ENCODE measurements at places on chromosomes 6 and 20.

GRCh38 chr20:47183367-47183766, 173.1 kb downstream of the ZMYND8 start:
- DNase-seq = no peak

DNA sequence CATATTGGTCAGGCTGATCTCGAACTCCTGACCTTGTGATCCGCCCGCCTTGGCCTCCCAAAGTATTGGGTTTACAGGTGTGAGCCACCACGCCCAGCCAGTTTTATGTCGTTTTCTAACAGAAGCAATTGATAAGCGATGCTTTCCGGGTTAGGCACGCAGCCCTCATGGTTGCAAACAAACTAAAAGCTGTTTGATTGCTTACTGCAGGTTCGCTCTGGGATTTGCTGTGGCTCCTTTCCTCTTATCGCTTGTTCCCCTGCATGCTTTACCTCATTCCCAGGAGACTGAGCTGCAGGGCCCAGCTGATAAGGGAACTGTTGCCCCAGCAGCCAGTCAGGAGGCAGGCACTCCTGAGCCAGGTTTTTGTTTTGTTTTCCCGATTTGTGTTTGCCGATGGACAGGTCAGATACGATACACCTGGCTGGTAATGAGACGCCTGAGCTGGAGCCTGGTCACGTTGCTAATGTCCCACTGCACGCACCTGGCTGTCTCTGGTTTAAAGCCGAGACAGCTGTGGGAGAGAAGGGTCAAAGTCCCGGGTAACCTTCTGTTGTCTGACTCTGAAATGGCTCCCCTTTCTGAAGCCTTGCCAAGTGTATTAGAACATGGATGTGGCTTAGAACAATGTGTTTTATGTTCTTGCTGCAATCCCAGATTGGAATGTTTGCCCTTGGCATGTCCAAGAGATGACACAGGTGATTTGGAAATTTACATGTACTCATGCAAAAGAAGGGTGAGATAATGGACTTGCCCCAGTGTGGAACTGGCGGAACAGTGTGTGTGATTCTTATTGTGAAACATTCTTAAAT, 19.9 kb downstream of the DSP start:
- DNase-seq = no peak

DNA sequence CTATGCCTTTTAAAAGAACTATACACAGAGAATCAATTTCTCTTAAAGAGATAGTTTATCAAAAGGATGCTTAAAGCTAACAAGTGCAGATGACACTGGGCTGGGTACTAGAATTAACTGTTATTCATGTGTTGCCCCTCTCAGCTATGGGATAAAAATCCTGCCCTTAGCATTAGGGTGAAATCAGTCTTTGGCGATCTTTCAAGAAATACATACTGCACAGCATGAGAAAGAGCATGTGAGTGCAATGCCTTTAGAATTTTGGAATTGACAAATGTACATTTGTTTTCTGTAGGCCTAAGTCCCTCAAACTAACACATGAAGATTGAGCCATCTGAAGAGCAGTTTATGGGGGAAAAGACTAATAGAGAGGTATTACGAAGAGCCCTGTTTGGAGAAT, 115.4 kb downstream of the ZFP64 start:
- DNase-seq = no peak

DNA sequence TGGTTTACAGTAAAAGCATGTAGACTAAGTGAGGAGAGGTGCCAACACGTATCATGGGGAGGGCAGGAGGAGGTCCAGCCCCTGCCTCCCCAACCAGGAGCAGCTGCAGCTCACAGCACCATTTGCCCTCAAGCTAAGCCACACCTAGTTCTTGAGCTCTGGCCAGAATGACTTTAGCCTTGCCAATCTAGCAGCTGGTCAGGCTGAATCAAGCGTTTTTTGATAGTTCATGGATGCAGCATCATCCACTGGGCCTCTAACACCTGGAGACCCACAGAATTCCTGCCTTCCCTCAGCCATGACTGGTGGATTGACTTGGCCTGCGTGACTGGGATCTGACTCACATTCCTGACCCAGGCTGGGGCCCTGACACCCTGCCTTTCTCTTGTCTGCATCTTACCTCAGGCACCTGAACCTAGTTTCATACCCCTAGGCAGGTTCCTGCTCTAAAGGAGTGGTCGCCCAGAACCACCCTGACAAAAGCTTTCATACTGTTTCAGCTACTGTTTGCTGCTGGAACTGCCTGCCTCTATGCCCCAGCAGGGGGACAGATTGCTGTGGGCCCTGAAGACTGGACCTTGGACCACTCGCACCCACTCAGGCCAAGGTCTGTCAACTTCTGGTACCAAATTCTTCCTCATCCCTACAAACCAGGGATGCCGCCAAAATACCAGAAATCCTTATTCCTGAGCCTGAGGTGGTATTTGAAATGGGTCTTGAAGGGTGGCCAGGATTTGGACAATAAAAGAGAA, 122.3 kb downstream of the QRSL1 start:
- DNase-seq = no peak

DNA sequence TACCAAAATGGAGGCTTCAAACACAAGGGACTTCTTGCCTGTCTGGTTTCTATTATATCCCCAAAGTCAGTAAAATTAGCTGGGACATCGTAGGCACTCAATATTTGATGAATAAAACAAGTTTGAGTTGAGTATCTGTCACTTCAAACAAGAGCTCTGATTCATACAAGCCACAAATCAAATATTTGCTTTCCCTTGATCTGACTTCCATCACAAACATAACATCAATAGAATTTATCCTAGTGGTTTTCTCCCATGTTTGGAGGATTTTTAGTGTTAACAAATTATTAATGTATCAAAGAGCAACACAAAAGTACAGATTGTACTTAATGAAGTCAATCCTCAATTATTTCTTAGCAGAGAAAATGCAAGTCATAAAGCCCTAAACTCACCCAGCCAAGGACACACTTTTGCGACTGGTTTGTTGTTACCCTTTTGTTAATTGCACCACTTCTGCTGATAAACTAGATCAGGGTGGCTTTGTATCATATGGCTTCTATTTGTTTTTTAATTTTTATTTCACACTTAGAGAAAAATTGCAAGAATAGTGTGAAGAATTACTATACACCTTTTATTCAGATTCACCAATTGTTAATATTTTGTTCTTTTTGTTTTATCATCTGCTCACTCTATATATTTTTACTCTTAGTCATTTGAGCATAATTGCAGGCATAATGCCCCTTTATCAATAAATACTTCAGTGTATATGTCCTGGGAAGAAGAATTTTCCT, 117.4 kb upstream of the PRDM1 start:
- DNase-seq = no peak

DNA sequence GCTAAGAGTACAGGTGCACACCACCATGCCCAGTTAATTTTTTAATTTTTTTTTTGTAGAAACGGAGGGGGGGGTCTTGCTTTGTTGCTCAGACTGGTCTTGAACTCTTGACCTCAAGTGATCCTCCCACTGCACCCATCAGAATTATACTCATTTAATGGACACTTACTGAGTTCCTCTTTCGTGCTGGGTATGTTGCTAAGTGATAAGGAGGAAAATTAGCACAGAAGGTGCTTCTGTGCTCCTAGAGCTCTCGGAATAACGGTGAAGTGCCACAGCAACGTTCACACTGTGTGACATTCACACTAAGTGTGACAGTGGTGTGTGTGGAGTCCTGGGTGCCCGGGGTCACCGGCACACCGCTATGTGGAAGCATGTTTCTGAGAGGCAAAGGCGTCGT, 32.1 kb upstream of the BMP6 start:
- DNase-seq = no peak

GRCh38 chr6:1984346-1984994, 260.9 kb downstream of the GMDS start:
- DNase-seq = no peak

- DNase-seq = no peak
Measured at GRCh38 chr6:158783851-158784250, 35.3 kb downstream of the EZR start.

GRCh38 chr6:157224178-157224950, 99.0 kb downstream of the TMEM242 start:
- DNase-seq = no peak

GRCh38 chr6:28212510-28213212, 12.4 kb upstream of the ZSCAN9 start:
- peak; percentile 86 for DNase-seq

DNA sequence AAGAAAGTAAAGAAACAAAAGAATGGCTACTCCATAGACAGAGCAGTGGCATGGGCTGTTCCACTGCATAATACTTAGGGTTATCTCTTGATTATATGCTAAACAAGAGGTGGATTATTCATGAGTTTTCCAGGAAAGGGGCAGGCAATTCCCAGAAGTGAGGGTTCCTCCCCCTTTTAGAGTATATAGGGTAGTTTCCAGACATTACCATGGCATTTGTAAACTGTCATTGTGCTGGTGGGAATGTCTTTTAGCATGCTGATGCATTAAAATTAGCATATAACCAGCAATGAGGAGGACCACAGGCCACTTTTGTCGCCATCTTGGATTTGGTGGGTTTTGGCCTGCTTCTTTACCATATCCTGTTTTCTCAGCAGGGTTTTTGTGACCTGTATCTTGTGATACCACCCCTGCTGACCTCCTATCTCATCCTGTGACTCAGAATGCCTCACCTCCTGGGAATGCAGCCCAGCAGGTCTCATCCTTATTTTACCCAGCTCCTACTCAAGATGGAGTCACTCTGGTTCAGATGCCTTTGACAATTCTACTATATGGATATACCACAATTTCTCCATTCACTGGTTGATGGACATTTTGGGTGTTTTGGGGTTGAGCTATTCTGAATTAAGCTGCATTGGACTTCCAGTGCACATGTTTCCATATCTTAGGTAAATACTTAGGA, 280.6 kb downstream of the FARS2 start:
- DNase-seq = no peak

GRCh38 chr6:24504649-24505586, 10.1 kb downstream of the ALDH5A1 start:
- DNase-seq = no peak

- no peak for DNase-seq
Measured at GRCh38 chr20:24765316-24766142, 183.5 kb upstream of the CST7 start.

- no peak for DNase-seq
Measured at GRCh38 chr6:26230351-26230750, 134.6 kb upstream of the BTN3A2 start.

DNA sequence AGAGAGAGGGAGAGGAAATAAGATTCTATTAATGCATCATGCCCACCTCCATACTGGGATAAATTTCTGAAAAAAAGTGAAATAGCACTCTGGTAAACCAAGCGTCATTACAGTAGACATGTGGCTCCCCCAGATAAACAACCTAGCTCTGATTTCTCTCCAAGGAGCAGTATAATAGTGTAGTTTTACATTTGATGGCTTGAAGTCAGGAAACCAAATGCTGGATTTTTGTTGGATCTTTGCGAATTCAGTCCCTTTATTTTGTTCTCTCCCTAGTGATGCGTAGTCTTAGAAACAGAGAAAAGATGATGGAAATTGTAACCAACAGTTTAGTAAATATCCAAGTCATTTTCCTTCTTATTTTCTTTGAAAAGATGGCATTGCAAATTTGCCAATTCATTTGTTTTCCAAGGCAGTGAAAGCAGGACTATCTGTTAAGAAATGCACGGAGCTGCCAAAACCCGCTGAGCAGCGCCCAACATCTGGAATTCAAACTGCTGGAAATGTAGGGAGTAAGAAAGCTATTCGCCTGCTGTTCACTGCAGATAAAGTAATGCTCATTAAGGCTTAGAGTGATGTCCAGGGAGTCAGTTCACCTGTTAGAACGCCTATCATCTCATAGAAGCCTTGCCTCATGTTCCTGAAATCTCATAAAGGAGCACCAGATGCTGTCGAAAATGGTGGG, 85.7 kb upstream of the DOK5 start:
- no peak for DNase-seq

- no peak for DNase-seq
Measured at GRCh38 chr6:154515826-154516225, 5.3 kb upstream of the CNKSR3 start.

DNA sequence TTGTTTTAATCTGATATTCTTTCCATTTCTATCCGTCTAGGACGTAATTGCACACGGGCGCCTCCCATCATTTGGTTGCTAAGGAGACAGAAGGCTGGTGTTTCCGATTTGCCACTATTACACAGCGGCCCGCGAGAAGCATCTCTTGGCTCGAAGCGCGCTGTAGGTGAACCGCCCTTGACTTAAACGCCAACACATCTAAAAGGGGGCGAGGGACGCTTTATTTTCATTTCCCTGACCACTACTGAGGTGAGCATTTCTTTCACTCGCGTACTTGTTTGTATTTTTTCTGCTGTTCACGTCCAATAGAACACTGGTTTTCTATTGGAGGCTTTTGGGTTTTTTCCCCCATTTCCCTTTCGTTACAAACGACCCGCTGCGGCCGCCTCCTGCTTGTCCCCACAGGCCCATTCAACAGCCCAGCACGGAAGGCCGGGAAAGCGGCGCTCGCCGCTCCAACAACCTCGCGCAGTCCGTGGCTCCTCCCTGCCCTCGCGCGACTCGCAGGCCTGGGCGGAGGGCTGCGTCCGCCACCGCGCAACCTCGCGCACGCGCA, 505 bp upstream of the WRNIP1 start:
- peak; percentile 50 for DNase-seq

DNA sequence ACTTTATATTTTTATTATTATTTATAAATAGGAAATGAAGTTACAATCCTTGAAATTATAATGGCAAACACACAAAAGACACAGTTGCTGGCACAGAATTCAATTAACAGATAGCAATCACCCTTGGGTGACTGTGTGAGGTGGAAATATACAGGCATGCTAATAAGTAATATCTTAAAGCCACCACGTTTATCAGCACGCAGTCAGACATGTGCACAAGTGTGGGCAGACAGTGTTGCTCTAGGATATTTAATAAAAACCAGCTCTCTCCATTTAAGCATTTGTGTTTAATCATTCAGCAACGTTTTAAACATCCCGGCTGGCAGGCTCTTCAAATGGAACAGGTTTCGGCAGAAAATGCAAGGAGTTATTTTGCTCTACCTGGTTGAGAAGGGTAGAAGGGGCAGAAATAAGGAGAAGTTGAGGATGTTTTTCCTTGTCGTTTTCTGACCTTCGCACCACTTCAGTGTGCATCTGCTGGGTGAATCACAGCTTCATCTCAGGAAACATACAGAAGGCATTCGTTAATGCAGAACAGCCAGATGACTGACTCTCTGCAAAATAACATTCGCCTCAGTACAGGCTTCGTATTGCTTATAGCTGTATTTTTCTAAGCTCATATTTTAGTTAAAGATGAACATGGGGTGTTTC, 585.1 kb downstream of the QKI start:
- no peak for DNase-seq

- DNase-seq = no peak
Measured at GRCh38 chr6:144568241-144568640, 283.1 kb downstream of the UTRN start.

- no peak for DNase-seq
Measured at GRCh38 chr6:159969204-159969912, 476 bp downstream of the IGF2R start.

GRCh38 chr6:139448051-139448649, 73.7 kb upstream of the CITED2 start:
- peak; percentile 25 for DNase-seq

DNA sequence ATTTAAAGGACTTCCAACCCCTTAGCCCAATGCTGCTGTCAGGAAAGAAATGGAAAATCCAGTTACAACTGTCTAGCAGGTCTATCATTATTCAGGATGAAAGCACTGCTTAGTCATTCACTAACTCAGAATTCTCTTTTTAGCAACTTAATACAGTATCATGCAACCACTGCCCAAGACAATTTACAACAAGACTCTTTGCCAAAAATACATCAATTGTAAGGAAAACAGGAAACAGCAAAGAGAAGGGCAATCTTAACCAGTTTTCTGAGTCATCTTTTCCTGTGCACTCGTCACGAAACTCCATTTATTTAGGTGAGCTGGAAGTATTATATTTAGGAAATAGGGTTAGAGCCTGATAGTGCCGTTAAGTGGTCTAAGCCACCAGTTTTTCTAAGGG, 1197.7 kb upstream of the CITED2 start:
- peak; percentile 13 for DNase-seq
